ENCODE measurements at places on chromosomes 3 and 15. TPM values are rescaled to one million over a fixed set of nuclear protein-coding genes. Genes with fewer than 3 reads are reported as not detected.

DNA sequence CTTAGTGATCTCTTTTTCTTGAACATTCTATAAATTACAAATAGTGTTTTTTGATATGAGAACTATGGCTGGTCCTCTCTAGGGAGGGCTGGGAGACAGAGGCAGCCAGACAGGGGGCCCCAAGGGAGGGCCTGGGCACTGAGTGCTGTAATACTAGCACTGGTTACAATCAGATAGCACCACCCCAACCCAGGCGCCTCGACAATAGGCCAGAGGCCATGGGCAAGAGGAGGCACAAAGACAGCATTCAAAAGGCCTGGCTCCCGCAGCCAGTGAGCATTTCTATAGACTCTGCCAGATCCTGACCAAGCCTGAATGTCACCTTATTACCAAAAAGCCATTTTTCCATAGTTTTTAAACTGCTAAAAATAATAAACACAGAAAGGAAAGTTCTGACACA is 158.5 kb downstream of the THRB start:
- H3K4me3 ChIP-seq, result no peak overlapping the region
- no peak for DNase-seq
- no peak overlapping the region for H3K27ac ChIP-seq
- no peaks in the 10 kb centered on the region for H3K36me3 ChIP-seq
- no peaks in the 10 kb centered on the region for H3K4me1 ChIP-seq

GRCh38 chr15:58438956-58439355 is 7.2 kb downstream of the LIPC start:
- no peak overlapping the region for H3K27ac ChIP-seq
- peaks cover 31% of the 10 kb centered on the region for H3K4me1 ChIP-seq
- no peak for DNase-seq
- no peaks in the 10 kb centered on the region for H3K36me3 ChIP-seq
- H3K27me3 ChIP-seq, result no peaks in the 10 kb centered on the region

GRCh38 chr15:54518156-54518882 is 540.1 kb downstream of the UNC13C start:
- no peaks in the 10 kb centered on the region for H3K4me1 ChIP-seq
- no peaks in the 10 kb centered on the region for H3K27me3 ChIP-seq
- DNase-seq, result no peak
- no peak overlapping the region for H3K4me3 ChIP-seq
- no peaks in the 10 kb centered on the region for H3K36me3 ChIP-seq

GRCh38 chr15:68512598-68512997 is 66.2 kb upstream of the CORO2B start:
- H3K36me3 ChIP-seq, result no peaks in the 10 kb centered on the region
- H3K27me3 ChIP-seq, result no peaks in the 10 kb centered on the region
- no peaks in the 10 kb centered on the region for H3K4me1 ChIP-seq
- H3K27ac ChIP-seq, result no peak overlapping the region

GRCh38 chr3:23761440-23761896 is 44.3 kb upstream of the UBE2E1 start:
- H3K27me3 ChIP-seq, result no peaks in the 10 kb centered on the region
- H3K4me1 ChIP-seq, result peaks cover 5% of the 10 kb centered on the region
- DNase-seq, result no peak
- no peak overlapping the region for H3K4me3 ChIP-seq
- no peaks in the 10 kb centered on the region for H3K36me3 ChIP-seq

CP gene
- 48.9 TPM for total RNA-seq

SLC6A1 gene
- total RNA-seq, result 1.8 TPM

XCR1 gene
- total RNA-seq, result 0.32 TPM

DNA sequence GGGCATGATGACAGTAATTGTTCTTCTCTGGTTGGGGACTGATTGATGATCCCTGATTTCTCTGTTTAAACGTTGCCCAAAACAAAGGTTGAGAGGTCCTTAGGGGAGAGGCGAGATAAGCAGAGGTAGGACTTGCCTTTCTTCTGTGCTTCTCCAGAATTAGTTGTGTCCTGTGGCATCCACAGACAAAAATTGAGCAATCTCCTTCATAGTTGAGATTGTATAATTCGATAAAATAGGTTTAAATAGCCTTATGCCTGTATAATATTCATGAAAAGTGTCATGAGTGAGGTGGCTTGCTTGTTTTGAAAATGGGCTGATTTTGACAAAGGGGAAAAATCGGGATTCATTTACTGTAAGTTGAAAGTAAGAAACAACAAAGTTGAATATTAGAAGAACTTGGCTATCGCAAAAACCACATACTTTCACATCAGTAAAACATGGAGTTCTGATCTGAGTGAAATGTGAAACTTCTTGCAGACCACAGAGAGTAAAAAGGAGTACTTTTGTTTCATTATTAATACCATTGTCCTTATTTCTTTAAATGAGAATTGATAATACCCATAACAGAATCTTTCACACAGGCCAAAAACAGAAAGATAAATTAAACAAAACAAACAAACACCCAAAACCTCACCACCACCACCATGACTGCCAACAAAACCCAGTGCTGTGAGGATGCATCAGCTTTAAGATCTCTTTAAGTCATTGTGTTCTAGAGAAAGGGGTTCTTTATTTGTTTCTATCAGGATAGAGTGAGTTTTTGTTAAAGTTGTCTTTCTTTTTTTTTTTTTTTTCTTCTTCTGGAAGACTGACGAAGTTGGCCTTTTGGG is 155.7 kb downstream of the LPP start:
- H3K36me3 ChIP-seq, result no peaks in the 10 kb centered on the region
- no peak overlapping the region for H3K27ac ChIP-seq
- H3K4me1 ChIP-seq, result peaks cover 6% of the 10 kb centered on the region
- H3K4me3 ChIP-seq, result no peak overlapping the region
- DNase-seq, result no peak

SLC28A2 gene
- total RNA-seq, result 0.21 TPM
